ENCODE measurements at places on chromosomes 2 and 18.

GRCh38 chr2:223727562-223727961, 109.8 kb downstream of the AP1S3 start:
- no peak for DNase-seq

DNA sequence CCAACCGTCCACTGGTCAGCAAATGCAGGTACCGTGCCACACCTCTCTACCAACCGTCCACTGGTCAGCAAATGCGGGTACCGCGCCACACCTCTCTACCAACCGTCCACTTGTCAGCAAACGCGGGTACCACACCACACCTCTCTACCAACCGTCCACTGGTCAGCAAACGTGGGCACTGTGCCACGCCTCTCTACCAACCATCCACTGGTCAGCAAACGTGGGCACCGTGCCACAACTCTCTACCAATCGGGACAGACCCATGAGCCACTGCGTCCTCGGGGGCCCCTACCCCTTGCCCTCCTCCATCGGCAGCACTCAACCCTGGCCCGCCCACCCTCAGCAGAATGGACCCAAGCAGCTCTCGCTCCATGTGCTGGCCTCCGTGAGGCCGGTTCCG, 226.4 kb upstream of the SALL3 start:
- DNase-seq = no peak

- DNase-seq = no peak
Observed at GRCh38 chr2:138227195-138227594, 262.9 kb downstream of the HNMT start.

GRCh38 chr18:2223449-2223848, 347.9 kb downstream of the METTL4 start:
- no peak for DNase-seq

DNA sequence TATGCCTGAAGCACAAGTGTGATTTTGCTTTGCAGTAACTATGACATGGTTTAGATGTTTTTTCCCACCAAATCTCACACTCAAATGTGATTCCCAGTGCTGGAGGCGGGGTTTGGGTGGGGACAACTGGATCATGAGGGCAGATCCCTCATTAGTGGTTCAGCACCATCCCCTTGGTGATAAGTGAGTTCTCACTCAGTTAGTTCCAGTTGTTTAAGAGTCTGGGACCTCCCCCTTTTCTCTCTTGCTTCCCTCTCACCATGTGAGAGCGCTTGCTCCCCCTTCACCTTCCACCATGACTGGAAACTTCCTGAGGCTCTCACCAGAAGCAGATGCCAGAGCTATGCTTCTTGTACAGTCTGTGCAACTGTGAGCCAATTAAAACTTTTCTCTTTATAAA, 102.9 kb downstream of the NBAS start:
- no peak for DNase-seq

GRCh38 chr18:11902522-11903292, 5.4 kb downstream of the MPPE1 start:
- no peak for DNase-seq

DNA sequence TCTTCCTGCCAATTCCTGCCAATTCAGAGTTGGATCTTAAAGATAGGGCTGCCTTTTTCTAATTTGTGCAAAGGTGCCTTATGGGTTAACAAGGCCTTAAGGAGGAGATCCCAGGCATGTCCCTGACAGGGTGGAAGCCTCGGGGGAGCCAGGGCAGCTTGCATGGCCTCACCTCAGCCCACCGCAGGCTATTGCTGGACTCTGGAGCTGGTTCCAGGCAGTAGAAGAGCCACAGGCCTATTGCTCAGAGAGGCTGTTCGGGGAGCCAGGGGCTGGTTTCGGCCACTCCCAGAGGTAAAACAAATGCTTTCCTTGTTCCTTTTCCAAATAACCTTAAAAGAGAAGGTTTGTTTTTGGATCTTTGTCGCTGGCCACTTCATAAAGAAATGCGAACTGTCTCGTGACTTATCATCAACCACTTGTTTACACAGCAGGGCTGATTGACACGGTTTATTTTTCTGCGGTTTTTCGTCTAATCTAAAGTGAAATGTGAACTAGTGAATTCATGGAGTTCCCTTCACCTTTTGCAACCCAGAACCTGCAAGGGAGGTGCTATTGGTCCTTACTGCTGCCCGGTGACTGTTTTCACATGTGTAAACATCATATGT, 108.6 kb downstream of the APOB start:
- no peak for DNase-seq

DNA sequence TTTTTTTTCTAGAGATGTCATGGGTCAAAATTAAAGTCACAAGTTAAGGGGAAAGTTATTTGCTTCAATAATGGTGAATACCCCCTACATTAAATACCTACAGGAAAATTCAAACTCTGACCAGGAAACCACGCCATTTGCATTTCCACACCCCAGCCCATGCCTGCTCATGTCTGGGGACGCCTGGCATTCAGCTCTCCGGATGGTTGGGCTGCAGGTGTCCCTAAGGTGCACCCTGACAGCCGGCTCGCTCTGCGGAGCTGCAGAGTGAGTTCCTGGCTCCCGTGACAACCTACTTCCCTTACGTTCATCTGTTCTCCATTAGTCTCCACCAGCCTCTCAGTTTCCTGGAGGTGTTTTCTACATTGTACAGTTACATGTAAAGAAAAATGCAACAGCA, 122.7 kb upstream of the RIOK3 start:
- DNase-seq = peak; percentile 71

DNA sequence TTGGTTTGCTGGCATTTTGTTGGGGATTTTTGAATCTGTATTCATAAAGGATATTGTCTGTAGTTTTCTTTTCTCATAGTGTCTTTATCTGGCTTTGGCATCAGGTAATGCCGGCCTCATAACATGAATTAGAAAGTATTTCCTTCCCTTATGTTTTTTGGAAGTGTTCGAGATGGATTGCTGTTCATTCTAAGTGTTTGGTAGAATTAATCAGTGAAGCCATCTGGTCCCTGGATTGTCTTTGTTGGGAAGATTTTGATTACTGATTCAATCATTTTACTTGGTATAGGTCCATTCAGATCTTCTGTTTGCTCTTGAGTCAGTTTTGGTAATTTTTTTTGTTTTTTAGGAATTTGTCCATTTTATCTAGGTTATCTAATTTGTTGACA, 22.3 kb downstream of the KIAA1328 start:
- DNase-seq = no peak

DNA sequence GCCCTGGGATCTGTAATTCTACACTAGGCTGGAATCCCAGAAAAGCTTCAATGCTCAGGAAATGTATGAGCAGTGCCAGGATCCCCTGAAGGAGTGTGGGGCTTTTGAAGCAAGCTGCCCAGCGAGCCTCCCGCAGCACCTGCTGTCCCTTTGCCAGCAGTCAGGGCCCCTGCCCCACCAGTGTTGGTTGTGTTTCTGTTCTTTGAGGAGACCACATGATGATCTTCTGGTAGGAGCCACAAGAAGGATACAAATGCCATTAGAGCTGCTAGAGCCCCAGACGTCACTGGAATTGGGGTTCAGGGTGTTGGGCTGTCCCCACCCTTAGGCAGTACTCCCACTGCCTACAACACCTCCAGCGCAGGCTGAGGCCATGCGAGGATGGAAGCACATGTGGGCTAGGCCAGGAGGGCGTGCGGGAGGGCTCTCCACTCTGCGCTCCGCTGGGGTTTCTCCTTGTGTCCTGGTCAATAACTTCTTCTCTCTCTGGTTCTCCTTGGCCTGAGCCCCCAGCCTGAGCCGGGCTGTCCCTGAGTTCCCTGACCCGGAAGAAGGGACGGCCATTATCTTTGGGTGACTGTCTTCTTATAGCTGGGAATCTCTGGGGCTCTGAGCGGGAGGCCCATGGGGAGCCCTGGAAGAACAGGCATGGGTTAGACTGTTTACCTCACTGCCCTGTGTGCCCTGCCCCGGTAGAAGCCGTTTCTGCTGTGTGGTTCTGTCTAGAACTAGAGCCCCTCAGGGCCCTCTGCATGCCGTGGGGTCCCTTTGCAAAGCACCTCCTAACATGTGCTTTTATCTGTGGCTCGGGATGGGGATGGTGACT, 73.9 kb downstream of the LRRFIP1 start:
- peak; percentile 50 for DNase-seq

DNA sequence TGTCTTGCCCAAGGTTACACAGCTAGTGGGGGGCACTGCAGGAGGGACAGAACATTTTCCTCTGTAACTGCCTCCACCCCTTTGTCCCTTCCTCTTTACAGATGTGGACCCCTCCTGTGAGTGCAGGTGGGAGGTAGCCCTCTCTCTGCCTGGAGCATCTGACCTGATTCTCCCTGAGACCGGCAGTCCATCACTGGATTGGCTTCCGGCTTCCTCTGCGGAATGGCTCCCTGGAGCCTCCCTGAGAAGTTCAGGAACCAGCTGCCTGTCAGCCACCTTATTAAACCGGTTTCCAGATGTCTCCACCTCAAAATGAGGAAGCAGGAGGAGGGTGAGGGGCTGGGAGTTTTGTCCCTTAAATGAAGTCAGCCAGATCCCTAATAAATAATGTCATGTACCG, 67.3 kb upstream of the TNP1 start:
- DNase-seq = no peak

DNA sequence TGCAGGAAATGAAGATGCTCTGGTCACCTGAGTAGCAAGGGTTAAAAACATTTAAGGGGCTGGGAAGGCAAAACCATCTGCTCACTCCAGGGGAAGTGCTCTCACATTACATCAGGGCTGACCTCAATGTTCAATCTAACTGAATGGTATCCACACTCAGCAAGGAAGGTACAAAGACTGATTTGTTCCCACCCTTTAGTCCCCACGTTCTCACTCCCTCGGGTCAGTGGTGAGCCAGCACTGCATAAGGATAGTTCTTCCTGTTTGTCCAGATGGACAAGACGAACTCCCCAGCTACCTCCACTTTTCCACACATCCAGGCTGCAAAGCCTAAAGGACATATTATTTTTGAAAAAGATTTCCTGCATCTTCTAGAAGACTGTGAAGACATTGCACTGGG, 126.6 kb upstream of the SLC14A2 start:
- DNase-seq = no peak

DNA sequence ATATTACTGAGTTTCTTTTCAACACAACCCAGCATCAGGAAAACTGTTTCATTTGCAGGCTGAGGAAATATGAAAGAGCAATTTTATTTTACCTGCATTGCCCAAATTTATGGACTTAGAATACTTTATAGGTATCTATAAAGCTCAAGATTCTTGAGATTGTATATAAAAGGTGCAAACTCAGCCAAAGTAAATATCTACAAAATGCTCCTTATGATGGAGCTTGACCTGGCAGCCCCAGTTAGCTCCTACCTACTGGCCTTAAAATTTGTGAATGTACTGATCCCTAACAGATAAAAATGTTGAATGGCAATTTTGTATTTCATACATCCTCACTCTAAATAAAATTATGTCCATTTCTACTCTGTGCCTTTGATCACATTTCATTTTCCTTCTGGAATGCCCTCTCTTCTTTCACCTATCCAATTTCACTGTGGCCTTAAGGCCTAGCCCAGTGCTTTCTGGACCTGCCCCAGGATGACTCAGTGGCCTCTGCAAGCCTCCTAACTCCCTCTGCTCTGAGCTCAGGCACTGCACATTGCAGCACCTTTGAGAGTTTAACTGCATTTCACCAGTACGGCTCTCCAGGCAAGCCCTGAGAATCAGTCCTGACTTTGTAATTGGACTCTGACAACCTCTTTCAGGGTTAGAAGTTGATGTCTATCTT, 125.9 kb downstream of the ANTXR1 start:
- no peak for DNase-seq

DNA sequence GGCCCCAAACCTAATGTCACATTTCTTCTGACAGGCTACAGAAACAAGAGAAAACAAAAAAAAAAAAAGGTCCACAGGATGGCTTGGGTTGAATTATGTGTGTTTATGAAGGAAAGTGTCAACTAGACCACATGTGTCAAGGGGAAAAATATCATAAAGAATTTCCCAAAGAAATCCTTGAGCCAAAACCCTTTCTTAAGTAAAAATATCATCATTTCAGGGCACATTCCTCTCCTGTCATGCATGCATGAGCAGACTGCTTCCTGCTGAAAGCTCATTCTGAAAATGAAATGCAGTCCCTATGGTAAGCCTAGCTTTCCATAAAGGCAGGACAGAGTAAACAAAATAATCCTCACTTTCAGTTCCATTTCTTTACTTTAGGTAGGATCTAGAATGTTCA, 85.7 kb upstream of the RBBP8 start:
- DNase-seq = no peak

GRCh38 chr2:49032936-49033335, 121.4 kb downstream of the FSHR start:
- no peak for DNase-seq

- DNase-seq = no peak
Observed at GRCh38 chr2:187875261-187876141, 321.3 kb upstream of the TFPI start.

GRCh38 chr2:88027697-88028389, 11.5 kb upstream of the RNU2-63P start:
- no peak for DNase-seq

DNA sequence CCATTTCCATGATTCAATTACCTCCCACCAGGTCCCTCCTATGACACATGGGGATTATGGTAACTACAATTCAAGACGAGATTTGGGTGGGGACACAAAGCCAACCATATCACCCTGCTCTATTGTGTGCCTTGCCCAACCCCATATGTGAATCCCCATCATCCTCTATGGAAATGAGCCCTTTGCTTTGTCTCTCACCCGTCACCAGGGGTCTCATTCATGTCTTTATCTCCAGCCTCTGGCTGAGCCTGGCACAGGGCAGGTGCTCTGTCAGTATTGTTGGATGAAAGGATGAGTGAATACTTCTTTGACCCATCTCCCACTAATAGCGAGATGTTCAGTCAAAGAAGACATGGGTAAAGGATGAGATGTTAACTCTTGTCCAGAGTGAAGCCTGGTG, 116.6 kb upstream of the LGALSL start:
- DNase-seq = no peak

GRCh38 chr2:172462373-172462848, 35.0 kb downstream of the ITGA6 start:
- no peak for DNase-seq

- DNase-seq = no peak
Observed at GRCh38 chr2:98819231-98819766, 88.4 kb upstream of the MGAT4A start.

- DNase-seq = no peak
Observed at GRCh38 chr2:158926478-158926948, 41.9 kb upstream of the TANC1 start.

GRCh38 chr18:57107140-57107832, 39.6 kb upstream of the BOD1L2 start:
- no peak for DNase-seq

DNA sequence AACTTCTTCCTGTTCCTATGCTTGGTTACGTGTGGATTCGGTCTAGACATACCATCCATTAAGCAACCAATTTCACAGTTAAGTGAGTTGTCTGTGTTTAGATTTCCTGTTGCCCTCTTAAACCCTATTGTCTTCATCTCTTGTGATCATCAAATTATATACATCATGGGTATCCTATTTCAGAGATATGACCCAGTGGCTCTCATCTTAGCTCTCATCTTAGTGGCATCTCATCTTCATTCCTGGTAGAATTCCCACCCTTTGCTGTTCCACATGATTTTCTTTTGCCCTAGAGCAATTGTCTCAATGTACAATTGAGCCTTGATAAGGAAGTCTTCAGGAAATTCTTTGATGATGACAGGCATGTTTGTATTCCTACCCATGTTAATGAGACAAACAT, 29.4 kb upstream of the FN1 start:
- DNase-seq = no peak
